ENCODE measurements at places on chromosomes 1 and 21. TPM values are rescaled to one million over a fixed set of nuclear protein-coding genes. Genes with fewer than 3 reads are reported as not detected.

Gene FABP3
- 0.50 TPM for total RNA-seq

Gene RC3H1
- total RNA-seq: 27.7 TPM

Gene MINDY1
- total RNA-seq: 10.3 TPM

Gene IFI44L
- 2.7 TPM for total RNA-seq

Gene CFAP410
- 4.8 TPM for total RNA-seq

Gene DNASE2B
- not detected for total RNA-seq

Gene NMNAT2
- total RNA-seq: 0.50 TPM

Gene PTPRU
- 55.4 TPM for total RNA-seq

Gene KLHDC7A
- not detected for total RNA-seq

Gene UBE2Q1
- total RNA-seq: 45.6 TPM

Gene DIRAS3
- 0.07 TPM for total RNA-seq

Gene SPRR4
- total RNA-seq: not detected

Gene TNFAIP8L2
- total RNA-seq: not detected

Gene OR2L13
- total RNA-seq: not detected

Gene TSSK3
- total RNA-seq: 0.34 TPM

Gene RHBG
- total RNA-seq: not detected

Gene COP1
- total RNA-seq: 56.0 TPM

Gene BATF3
- total RNA-seq: under 0.01 TPM

Gene ZFP69B
- 4.4 TPM for total RNA-seq

Gene MRTO4
- 33.1 TPM for total RNA-seq

Gene MAD2L2
- 36.7 TPM for total RNA-seq

Gene FNDC7
- total RNA-seq: not detected

Gene SPATA45
- total RNA-seq: not detected

Gene LRRIQ3
- total RNA-seq: under 0.01 TPM

Gene OR6N1
- total RNA-seq: not detected

Gene TMEM240
- 0.71 TPM for total RNA-seq

Gene BCAN
- not detected for total RNA-seq

Gene CD1D
- 1.00 TPM for total RNA-seq

Gene TSPAN1
- total RNA-seq: 28.4 TPM

Gene GRHL3
- total RNA-seq: 61.2 TPM

Gene CFHR5
- total RNA-seq: not detected

Gene L1TD1
- total RNA-seq: 0.34 TPM

Gene PLD5
- 1.0 TPM for total RNA-seq

Gene NOTCH2
- 183 TPM for total RNA-seq

Gene NADK
- 34.9 TPM for total RNA-seq

Gene CNR2
- total RNA-seq: not detected

Gene METTL13
- total RNA-seq: 22.2 TPM

Measured in nasal cavity respiratory epithelium epithelial cell of viscerocranial mucosa (primary cell).